NCI-H1105 (cell line): ENCODE measurements at places on chromosomes 2 and 18.

- DNase-seq = no peak
Observed at GRCh38 chr2:96154506-96155380, 9.5 kb upstream of the DUSP2 start.

DNA sequence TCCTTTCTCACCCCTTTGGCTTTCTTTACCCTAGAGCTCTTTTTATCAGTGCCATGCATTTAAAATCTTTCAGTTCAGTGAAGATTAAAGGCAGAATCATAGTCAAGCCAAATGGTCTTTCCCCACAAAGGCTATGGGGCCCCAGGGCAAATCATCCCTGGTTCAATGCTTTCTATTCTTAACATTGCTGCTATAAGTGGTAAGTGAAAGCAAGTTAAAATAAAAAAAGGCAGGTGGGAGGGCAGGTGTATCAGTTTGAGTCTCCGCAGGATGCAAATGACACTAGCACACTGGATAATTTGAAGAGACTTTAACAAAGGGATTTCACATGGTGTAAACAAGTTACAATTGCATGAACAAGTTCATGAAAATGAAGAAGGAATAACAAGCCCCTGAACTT is 757.4 kb downstream of the SATB2 start:
- DNase-seq = peak; percentile 52

GRCh38 chr2:69227716-69228115 is 159.3 kb downstream of the GFPT1 start:
- no peak for DNase-seq

GRCh38 chr18:63708650-63709049 is 5.9 kb downstream of the SERPINB11 start:
- no peak for DNase-seq

DNA sequence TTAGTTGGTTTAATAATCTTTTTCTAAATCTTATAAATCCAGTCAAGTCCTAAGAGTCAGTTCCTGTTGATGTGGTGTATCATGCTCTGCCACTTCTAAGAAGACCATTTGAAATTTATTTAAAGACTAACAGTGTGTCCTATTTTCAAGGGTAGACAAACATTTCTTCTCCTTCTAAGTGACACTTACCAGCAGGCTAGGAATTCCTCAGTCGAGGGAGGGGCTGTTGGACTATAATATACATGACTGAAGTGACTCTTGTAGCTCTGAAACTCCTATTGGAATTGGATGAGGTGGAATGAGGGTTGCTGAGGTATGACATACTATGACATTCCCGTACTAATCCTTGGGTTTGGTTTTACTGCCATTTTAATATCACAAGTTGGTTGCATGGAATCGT is 30.6 kb downstream of the ITGB6 start:
- no peak for DNase-seq

DNA sequence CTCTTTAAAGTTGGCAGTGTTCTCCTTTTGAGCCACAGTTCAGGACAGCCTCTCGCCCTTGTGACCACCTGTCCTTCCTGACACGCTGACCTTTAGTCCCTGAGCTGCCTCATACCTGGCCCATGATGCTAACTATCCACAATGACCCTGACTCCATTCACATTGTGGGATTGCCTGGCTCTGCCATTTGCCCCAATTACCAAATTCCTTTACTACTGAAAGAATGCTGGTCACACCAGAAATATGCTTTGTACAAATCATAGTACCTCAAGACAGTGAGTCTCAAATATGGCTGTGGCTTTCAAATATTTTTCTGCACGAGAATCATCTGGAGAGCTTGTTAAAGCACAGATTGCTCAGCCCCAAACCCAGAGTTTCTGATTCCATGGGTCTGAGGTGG is 54.2 kb downstream of the LTBP1 start:
- DNase-seq = no peak

DNA sequence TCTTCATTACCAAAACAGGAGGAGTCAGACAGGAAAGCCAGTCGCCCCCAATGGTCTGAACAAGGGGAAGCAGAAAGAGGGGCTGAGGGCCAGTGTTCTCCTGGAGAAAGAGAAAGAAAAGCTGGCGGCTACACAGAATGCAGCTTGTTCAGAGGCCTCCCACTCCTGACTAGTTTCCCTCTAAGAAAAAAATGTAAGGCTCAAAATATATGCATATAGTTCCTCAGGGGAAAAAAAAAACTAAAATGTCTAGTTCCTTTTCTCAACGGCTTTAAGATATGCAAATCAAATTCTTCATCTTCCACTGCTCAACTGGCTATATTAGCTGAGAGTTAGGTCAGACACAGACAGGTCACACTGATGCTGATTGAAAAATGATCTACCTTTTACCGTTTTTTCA is 18.6 kb downstream of the MBOAT2 start:
- no peak for DNase-seq

DNA sequence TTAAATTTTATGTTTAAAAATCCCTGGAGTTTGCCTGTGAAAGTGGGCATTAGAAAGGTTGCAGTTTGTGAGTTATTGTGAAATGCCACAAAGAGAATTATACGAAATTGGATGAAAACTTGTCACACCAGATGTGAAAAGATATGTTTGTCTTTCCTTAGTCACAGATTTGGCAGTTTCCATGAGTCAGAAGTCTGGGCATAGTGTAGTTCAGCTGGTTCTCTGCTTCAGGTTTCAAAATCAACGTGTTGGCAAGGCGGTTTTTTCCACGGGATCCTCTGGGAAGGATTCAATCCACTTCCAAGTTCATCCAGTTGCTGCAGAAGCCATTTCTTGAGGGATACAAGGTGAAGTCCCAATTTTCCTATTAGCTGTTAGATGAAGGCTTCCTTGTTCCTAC is 658.0 kb upstream of the CDH2 start:
- no peak for DNase-seq

GRCh38 chr2:1886405-1886992 is 142.2 kb upstream of the PXDN start:
- DNase-seq = no peak

GRCh38 chr2:233049194-233049761 is 10.9 kb upstream of the INPP5D start:
- no peak for DNase-seq

DNA sequence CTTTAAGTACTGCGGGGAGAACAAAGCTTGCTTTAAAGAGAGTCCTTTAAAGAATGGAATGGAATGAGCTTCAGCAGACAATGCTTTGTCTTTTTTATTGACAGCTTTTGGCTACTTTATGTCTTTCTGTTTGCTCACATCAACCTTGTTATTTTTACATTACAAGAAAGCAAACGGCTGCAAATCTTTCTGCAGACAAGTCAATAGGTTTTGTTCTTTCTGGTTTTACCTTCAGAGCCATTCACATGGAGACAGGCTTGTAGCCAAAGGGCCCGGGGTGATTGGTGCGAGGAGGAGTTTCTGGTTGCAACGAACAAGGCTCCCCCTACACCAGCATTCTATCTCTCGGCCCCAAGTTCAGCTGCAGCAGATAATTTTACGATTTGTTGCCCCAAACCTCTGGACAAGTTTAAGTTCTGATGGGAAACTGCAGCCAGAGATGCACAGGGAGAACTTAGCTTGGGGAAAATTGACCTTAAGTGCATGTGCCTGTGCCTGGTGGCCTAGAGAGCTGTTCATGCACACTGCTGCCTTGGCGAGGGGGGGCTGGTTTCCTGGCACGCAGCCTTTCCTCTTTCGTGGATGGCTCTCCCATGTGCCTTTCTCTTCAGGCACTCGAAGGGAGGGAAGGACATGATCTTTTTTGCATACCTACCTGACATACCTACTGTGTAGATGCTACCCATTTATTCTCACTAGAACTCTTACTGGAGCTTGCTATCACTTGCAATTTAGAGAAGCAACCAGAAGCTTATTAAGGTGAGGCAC is 543.2 kb downstream of the DCDC2C start:
- DNase-seq = no peak

DNA sequence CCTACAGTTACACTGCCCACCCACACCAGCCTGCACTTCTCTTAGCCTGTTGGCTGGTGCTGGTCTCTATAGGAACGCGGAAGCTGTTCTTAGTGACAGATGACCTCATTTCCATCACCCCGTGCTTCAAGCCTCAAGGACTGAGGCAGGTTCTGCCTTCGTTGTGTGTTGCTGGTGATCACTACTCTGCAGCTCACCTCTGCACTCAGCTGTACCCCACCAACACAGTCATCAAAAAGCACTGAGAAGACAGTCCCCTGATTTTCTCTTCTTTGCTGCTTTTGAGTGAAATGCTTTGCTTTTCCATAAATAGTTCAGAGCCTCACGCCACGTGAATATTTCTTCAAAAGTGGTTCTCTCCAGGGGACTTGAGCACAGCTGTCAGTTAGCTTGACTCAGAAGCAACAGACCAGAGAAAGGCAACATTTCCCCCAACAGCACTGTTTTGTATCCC is 225.7 kb upstream of the CCDC150 start:
- no peak for DNase-seq

GRCh38 chr2:159073256-159073655 is 104.8 kb downstream of the TANC1 start:
- no peak for DNase-seq

- no peak for DNase-seq
Observed at GRCh38 chr2:65130664-65131175, 814 bp upstream of the RAB1A start.

GRCh38 chr18:21458788-21459187 is 141.7 kb downstream of the ESCO1 start:
- no peak for DNase-seq
